ENCODE measurements at places on chromosomes 6 and 20. TPM values are rescaled to one million over a fixed set of nuclear protein-coding genes. Genes with fewer than 3 reads are reported as not detected.

- H3K27ac ChIP-seq, result no peak overlapping the region
- DNase-seq, result no peak
- no peaks in the 10 kb centered on the region for H3K4me1 ChIP-seq
- H3K27me3 ChIP-seq, result no peaks in the 10 kb centered on the region
- no peak overlapping the region for H3K4me3 ChIP-seq
Measured at GRCh38 chr6:159871241-159871640, 19.5 kb upstream of the MAS1 start.

- no peaks in the 10 kb centered on the region for H3K4me1 ChIP-seq
- H3K4me3 ChIP-seq, result no peak overlapping the region
- DNase-seq, result no peak
- H3K36me3 ChIP-seq, result no peaks in the 10 kb centered on the region
- H3K27me3 ChIP-seq, result no peaks in the 10 kb centered on the region
Measured at GRCh38 chr6:20644667-20645370, 110.6 kb downstream of the CDKAL1 start.

DNA sequence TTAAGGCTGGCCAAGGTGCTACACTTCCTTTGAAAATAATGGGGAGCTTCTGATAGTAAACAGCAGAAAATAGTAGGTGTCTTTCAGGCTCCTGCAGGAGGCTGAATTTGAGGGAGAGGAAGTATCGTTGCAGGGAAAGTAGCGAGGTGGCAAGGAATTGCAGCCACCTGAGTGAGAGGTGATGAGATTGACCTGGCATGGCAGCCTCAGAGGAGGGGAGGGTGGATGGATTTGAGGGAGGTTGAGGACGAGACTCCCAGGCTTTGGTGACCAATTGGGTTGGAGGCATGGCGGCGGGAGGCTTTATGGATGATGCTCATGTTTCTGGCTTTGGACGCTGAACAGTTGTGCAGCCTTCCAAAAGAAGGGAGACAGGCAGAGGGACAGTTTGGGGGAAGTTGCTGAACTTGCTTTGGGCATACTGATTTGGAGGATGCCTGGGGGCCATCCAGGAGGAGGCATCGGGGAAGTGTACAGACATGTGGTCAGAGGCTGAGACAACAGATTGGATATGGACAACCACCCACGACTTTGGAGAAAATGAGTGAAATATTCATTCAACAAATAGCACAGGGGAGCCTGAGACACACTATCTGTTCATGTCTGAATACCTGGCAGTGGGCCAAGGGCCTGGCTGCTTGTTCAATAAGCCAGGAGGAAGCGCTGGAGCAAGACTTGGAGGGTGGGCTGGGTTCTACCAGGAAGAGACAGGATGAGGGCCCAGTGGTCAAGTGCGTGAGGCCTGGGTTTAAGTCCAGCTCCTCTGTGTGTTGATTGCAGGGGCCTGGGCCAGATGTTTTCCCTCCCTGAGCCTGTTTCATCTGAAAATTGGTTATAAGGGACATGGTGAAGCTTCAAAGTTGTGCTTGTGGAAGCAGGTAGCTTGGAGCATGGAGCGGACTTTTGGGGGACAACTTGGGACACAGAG is 113.2 kb downstream of the CEBPB start:
- DNase-seq, result no peak
- H3K4me1 ChIP-seq, result peaks cover 22% of the 10 kb centered on the region
- peak overlapping the region; percentile 35 for H3K27ac ChIP-seq
- H3K4me3 ChIP-seq, result no peak overlapping the region
- no peaks in the 10 kb centered on the region for H3K36me3 ChIP-seq
- no peaks in the 10 kb centered on the region for H3K27me3 ChIP-seq

DNA sequence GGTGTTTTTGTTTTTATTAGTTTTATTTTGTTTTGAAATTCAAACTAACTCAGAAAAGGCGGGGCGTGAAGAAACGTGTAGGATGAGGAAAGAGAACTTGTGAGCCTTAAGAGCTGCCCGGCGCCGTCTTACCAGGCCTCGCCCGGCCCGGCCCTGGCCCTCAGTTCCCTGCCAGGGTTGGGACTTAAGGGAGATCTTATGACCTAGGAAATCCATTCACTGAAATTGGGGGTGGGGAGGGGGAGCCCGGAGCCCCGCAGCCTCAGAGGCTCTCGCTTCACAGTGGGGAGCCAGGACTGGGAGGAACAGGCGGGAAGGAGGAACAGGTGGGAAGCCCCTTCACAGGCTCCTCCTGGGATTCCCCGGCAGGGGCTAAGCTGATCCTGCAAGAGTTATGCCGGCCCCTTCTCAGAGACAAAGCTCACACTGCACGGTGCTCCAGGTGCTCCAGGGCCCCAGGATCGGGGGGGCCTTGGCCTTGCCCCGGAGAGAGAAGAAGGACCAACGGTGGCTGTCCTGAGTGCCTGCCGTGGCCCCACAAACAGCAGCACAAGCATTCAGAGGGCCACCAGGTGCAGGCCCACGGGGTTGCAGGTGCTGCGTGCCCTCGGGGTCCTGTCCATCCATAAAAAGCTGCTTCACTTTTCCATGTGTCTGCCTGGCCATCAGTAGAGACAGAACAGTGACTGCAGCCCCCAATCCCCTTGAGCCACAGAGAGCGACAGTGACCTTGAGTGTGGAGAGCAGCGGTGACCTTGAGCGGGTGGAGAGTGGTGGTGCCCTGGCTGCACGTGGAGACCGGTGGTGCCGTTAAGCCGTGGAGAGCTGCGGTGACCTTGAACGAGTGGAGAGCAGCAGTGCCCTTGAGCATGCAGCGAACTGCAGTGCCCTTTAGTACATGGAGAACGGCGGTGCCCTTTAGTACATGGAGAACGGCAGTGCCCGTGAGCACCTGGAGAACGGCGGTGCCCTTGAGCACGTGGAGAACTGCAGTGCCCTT is 152.7 kb downstream of the DLL1 start:
- no peaks in the 10 kb centered on the region for H3K4me1 ChIP-seq
- H3K27ac ChIP-seq, result no peak overlapping the region
- DNase-seq, result no peak
- H3K4me3 ChIP-seq, result no peak overlapping the region
- H3K36me3 ChIP-seq, result no peaks in the 10 kb centered on the region

GRCh38 chr6:42782689-42783176 is 881 bp downstream of the BICRAL start:
- H3K36me3 ChIP-seq, result no peaks in the 10 kb centered on the region
- H3K4me3 ChIP-seq, result peak overlapping the region; percentile 59
- H3K27me3 ChIP-seq, result no peaks in the 10 kb centered on the region

GRCh38 chr20:2564406-2564805 is 28.0 kb downstream of the TMC2 start:
- no peak overlapping the region for H3K27ac ChIP-seq
- no peak overlapping the region for H3K4me3 ChIP-seq
- no peaks in the 10 kb centered on the region for H3K4me1 ChIP-seq
- peaks cover 20% of the 10 kb centered on the region for H3K27me3 ChIP-seq
- no peaks in the 10 kb centered on the region for H3K36me3 ChIP-seq
- DNase-seq, result no peak

DNA sequence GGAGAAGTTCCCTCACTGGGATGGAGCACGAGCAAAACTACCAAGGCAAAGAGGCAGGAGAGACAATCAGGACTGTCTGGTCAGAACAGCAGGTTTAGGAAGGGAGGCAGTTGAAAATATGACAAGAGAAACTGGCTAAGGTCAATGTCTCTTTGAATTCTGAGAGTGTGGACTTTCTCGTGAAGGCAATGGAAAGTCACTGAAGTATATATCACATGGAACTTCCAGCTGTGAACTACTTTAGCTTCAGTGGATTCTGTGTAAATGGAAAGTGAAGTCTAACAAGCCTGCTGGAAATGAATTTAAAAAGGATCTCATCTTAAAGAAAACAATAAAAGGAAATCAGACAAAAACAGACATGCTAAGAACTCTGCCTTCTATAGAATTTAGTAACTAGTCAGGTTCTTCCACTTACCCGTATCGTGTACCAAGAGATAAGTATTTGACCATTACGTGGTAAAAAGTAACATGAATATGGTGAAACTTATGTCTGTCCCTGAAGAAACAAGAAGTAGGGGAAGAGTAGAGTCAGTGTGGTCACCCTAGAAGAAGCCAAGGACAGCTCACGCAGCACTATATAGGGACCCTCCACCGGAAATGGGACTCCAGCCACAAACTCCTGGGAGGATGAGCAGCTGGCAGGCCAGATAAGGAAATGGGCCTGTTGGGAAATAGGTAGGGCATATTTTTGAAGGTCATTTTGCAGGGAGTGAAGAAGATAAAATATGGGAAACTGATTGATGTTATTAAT is 123.4 kb downstream of the MAP7 start:
- no peaks in the 10 kb centered on the region for H3K36me3 ChIP-seq
- DNase-seq, result no peak
- H3K27ac ChIP-seq, result no peak overlapping the region
- H3K4me1 ChIP-seq, result no peaks in the 10 kb centered on the region

GRCh38 chr6:106586815-106587415 is 42.4 kb downstream of the RTN4IP1 start:
- no peak overlapping the region for H3K4me3 ChIP-seq
- H3K27me3 ChIP-seq, result no peaks in the 10 kb centered on the region
- DNase-seq, result no peak
- H3K27ac ChIP-seq, result no peak overlapping the region
- H3K4me1 ChIP-seq, result no peaks in the 10 kb centered on the region

GRCh38 chr20:49727478-49727877 is 13.8 kb upstream of the B4GALT5 start:
- no peak overlapping the region for H3K27ac ChIP-seq
- no peaks in the 10 kb centered on the region for H3K4me1 ChIP-seq
- H3K27me3 ChIP-seq, result no peaks in the 10 kb centered on the region
- H3K36me3 ChIP-seq, result no peaks in the 10 kb centered on the region
- no peak for DNase-seq
- no peak overlapping the region for H3K4me3 ChIP-seq

- no peaks in the 10 kb centered on the region for H3K27me3 ChIP-seq
- no peak overlapping the region for H3K27ac ChIP-seq
- H3K36me3 ChIP-seq, result no peaks in the 10 kb centered on the region
Measured at GRCh38 chr20:10739566-10739965, 65.8 kb upstream of the JAG1 start.

DNA sequence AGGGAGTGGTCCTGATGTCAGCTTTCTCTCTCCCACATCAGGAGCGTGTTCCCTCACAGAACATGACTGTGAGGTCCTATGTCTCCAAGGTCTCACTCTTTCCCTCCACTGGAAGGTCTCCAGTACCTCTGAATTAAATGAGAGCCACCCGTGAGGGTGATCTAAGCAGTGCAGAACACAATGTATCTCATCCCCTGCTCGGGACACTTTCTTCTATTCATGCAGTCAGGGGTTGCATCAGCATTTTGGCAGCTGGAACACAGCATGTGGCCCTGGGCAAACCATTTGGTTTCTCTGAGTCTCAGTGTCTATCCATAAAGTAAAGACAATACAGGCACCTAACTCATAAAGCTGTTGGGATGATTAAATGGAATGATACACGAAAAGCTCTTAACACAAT is 34.2 kb downstream of the MAFB start:
- no peaks in the 10 kb centered on the region for H3K36me3 ChIP-seq
- H3K27me3 ChIP-seq, result no peaks in the 10 kb centered on the region
- H3K27ac ChIP-seq, result no peak overlapping the region
- no peaks in the 10 kb centered on the region for H3K4me1 ChIP-seq
- DNase-seq, result no peak

Gene PBOV1
- total RNA-seq, result not detected

Gene NDRG3
- total RNA-seq, result 36.0 TPM

Gene PPP1R14C
- total RNA-seq, result not detected

Gene CBLN4
- not detected for total RNA-seq

Gene COL10A1
- not detected for total RNA-seq

Gene CTAGE9
- 0.15 TPM for total RNA-seq

Gene MACROD2
- total RNA-seq, result 1.2 TPM

All from Panc1 (cell line).